Fibroblast of the conjunctiva (primary cell): ENCODE measurements at places on chromosomes 7 and 10.

DNA sequence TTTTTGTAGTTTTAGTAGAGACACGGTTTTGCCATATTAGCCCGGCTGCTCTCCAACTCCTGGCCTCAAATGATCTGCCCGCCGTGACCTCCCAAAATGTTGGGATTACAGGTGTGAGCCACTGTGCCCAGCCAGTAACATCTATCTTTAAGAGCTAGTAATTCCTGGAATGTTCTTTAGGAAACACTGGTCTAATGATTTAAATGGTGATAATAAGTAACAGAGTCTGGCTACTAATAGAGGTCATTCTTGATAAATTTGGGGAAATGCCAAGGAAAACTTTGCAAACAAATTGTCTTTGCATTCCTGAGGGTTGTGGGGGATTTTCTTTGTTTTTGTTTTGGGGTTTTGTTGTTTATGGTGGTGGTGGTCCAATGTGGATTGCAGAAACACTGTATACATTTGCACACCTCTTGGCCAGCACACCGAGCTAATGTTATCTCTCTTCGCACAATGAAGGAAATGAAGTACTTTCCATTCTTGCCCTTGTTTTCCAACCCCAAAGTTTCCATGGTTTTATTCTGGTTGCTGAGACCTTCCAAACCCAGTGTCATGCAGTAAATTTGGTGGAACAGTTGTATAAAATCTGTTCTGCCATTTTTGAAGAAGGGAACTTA lies 51.3 kb upstream of the WIPF3 start:
- no peak for DNase-seq

DNA sequence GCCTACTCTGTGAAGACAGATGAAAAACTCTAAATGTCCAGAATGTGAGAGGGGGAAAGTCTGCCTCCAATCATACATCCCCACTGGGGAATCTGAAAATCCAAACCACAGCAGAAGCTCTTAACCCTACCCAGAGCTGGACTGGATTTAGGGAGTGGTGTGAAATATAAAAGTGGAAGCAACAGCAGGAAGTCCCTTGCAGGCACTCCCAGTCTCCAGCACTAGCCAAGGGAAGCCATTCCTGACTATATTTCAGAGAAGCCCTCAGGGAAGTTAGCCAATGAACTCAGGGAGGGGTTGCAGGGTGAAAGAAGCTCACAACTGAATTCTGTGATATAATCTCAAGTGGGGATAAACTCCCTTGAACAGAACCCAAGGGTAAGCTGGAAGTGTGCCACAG lies 51.5 kb downstream of the CRPPA start:
- DNase-seq, result no peak

- DNase-seq, result no peak
Observed at GRCh38 chr7:6402041-6402440, 45.7 kb downstream of the DAGLB start.

GRCh38 chr10:87974769-87975168 lies 111.3 kb downstream of the PTEN start:
- DNase-seq, result no peak

DNA sequence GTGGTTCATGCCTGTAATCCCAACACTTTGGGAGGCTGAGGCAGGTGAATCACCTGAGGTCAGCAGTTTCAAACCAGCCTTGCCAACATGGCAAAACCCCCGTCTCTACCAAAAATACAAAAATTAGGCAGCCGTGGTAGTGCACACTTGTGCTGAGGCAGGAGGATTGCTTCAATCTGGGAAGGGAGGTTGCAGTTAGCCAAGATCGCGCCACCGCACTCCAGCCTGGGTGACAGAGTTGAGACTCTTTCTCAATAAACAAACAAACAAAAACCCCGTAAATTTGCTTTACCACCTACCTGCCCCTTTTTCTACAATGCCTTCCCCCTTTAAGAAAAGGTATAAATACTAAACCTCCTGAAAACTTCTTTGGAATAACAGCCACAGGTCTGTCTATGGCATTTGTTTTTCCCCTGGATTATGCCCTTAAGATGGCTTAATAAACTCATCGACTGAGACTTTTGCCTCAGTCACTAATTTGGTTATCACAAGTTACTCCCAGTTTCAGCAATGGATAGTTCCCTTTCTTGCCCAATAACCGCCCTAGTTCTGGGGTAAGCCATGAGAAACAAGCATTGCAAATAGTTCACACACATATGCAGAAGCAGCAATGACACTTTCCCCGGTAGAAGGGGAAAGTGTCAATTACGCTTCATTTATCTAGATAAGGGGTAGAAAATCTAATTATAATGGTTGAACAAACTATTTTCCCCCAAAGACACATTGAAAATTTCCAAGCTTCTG lies 52.8 kb upstream of the SVIL start:
- no peak for DNase-seq

- no peak for DNase-seq
Observed at GRCh38 chr10:123274306-123275135, 120.3 kb downstream of the BUB3 start.

DNA sequence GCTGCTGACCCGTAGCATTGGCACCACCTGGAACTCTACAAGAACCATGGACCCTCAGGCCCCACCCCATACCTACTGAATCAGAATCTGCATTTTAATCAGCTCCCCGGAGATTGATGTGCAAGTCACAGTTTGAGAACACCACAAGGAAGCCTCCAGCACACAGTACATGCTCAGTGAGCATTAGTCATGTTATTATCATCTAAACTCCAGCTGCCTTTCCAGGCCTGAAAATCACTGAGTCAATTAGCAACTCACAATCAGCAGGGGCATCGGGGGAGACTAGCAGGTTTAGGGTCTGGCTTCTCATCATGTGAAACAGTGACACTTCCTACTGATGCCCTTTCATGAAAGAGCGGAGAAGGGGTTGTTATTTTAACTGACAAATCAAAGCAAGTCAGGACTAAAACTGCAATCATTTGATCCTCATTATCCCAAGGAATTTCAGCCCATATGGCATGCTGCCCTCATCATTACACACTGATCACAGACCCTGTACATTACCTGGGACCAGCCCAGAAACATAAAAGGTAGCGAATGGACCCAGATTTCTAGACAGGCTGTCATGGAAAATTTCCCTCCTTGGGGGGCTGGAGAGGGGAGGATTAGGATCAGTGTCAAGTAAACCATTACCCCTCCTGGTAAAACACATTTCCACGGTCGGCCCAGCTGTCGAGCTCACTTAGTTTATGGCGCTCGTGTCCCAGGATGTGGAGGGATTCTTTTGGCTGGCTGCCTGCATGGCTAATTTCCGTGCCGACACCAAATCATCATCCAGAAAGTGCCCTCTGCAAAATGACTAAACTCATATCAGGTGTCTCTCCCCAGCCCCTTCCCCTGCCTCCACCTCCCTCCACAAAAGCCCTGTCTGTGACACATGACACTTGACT lies 122.8 kb downstream of the PRLHR start:
- no peak for DNase-seq

DNA sequence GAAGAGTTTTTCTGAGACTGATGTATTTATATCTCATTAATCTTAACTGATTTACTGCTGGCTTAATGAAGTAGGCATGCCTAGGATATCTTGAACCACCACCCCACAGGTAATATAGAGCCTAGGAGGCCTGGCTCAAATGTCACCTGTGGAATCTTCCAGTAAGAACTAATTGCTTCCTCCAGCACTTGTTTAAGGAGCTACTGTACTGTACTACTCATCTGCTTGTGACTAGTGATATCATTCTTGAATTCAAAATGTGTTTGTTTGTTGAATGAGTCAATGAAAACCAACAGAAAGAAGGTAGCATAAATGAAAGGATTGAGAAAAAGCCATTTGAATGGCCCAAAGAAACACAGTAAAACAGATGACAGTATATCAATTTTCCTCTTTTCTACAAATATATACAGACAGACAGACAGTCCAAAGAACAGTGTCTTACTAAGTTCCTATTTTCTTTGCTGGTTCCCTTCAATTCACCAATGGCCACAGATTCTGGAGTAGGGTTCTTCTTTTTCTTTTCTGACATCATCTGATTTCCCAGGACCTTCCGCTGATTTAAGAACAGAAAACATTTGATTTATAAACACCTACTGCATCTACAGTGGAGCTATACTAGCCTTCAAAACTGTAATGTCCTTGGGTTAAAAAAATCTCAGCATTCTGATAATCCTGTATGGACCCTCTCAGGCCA lies 43.7 kb upstream of the SLIT1 start:
- no peak for DNase-seq

- no peak for DNase-seq
Observed at GRCh38 chr10:78066728-78067430, 33.2 kb downstream of the RPS24 start.

DNA sequence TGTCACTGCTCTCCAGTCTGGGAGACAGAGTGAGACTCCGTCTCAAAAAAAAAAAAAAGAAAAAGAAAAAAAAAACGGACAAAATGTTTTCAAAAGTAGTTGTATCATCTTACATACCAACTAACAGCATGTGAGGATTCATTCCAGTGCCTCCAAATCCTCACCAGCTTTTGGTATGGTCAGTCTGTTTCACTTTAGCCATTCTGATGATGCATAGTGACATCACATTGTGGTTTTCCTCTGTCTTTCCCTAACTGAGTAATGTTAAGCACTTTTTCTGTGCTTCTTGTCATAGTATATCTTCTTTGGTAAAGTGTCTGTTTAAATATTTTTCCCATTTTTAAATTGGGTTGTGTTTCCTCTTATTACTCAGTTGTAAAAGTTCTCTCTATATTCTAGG lies 251.4 kb upstream of the CTBP2 start:
- DNase-seq, result peak; percentile 27

GRCh38 chr10:112585960-112586359 lies 138.9 kb downstream of the VTI1A start:
- DNase-seq, result peak; percentile 42

- DNase-seq, result no peak
Observed at GRCh38 chr7:1859266-1860035, 189.4 kb downstream of the ELFN1 start.

GRCh38 chr7:70758646-70759045 lies 373.3 kb upstream of the GALNT17 start:
- DNase-seq, result no peak

- no peak for DNase-seq
Observed at GRCh38 chr10:72123616-72124015, 35.3 kb upstream of the SPOCK2 start.

GRCh38 chr10:7243873-7244272 lies 167.0 kb downstream of the SFMBT2 start:
- no peak for DNase-seq

GRCh38 chr7:28531291-28531690 lies 119.0 kb downstream of the CREB5 start:
- no peak for DNase-seq

GRCh38 chr7:93921607-93922566 lies at the start of gene GNG11:
GNG11 (plus strand) TSS chr7:93921735; CDS start chr7:93922138, 403 bp downstream.
- peak; percentile 60 for DNase-seq

DNA sequence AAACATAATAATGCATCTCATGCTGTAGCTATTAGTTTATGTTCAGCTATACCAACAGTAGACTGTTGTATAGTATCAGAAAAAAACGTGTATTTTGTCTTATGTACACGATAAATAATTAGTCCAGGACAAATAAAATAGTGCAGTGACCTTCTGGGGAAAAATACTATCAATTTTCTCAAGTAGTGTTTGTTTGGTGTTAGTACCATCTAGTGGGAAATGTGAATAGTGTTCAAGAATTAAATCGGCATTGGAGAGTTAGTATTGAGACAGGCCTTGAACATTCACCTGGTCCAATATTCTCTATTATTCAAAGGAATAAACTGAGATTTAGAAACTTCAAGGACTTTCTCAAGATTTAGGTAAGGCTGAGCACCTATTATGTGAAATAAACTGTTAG lies 21.7 kb upstream of the OR2A5 start:
- DNase-seq, result peak; percentile 10

GRCh38 chr10:132974249-132974796 lies 32.0 kb upstream of the CFAP46 start:
- no peak for DNase-seq

DNA sequence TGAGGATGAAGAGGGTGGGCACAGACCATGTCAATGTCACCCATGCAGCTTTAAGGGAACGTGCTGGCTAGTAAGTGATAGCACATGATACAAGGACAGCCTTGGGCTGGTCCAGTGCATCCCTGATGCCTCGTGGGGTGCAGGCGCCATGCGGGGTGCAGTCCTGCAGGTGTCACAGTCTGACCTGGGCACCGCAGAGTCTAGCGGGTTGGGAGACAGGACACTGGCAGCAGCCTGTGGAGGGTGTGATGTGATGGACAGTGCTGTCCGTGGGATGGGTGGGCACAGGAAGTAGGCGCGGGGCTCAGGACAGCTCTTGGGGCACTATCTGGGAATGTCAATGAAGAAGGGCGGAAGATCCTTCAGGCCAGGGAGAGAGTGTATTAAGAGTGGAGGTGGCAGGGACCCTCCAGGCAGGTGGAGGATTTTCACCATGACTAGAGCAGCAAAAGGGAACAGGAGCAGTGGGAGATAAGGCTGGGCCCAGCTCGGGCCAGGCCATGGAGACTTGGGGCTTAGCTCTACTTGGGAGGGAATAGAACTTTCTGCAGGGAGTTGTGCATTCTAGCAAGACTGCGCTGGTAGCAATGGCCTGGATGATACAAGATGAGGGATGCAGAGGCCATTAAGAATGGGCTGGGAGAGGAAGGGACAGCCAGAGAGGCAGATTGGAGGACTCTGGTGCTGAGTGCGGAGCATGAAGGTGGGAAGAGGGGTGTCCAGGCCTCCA lies 122.5 kb downstream of the PTPN20 start:
- DNase-seq, result no peak

- no peak for DNase-seq
Observed at GRCh38 chr10:10270126-10271050, 747.3 kb upstream of the CELF2 start.

- DNase-seq, result no peak
Observed at GRCh38 chr10:79417266-79417665, 28.2 kb downstream of the ZCCHC24 start.

GRCh38 chr10:91185239-91185875 lies 35.1 kb upstream of the PCGF5 start:
- no peak for DNase-seq

DNA sequence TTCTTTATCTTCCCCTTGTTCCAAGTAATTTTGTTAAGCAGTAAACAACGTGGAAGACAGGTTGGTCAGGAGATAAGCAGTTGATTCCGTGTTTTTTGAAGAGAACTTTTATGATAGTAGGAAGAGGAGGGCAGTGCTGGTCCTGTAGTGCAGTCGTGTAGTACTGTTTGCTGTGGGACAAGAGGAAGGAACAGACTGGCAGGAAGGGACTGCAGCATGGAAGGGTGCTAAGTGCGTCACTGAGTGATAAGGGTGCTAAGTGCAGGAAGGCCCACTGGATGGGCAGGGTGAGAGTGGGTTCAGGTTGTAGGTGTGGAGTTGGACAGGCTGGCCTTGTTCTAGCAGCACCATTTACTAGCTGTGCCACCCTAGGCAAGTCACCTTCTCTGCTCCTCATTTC lies 125.0 kb downstream of the SDK1 start:
- no peak for DNase-seq

DNA sequence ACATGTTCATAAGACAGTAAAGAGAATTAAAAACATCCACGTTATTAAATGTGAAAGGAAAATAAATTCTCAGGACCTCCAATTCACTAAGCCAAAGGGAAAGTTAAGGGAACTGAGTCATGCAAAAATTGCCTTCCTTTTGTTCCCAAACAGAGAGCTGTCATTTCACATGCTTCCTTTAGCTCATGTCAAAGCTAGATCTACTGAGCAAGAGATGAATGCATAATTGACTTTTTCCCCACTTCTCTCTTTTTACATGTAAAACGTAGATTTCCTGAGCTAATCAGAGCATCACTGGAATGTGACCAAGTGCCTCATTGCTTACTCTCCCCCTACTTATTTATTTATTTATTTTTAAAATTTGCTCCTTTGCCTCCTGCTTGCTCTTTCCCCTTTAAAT lies 129.1 kb upstream of the AMPH start:
- no peak for DNase-seq
